ENCODE measurements at places on chromosomes 2 and 18.

DNA sequence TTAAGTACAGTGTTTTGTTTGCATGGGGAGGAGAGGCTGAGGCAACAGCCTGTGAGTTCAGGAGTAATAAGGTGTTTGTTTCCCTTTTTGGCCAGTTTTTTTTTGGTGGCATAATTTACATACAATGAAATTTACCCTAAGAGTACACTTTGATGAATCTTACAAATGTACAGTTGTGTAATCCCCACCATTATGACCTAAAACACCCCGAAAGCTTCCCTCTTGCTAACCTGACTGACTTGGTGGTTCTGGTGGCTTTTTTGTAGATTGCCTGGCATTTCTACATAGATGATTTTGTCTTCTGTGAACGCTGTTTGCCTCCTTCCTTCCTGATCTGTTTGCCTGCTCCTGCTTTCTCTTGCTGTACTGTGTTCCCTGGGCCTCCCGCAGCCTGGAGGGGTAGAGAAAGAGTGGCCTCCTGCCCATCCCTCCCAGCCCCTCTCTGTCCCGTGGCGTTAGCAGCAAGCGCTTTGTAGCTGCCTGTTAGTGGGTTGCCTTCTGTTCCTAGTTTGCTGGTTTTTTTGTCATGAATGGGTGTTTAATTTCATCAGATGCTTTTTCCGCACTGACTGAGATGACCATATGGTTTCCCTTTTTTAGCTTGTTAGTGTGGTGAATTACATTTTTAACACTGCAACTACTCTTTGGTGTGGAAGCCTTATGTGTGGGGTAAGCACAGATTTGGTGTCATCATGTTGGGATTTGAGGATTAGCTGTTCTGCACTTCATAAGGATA is 32.1 kb downstream of the ASAP2 start:
- peak; percentile 42 for DNase-seq

DNA sequence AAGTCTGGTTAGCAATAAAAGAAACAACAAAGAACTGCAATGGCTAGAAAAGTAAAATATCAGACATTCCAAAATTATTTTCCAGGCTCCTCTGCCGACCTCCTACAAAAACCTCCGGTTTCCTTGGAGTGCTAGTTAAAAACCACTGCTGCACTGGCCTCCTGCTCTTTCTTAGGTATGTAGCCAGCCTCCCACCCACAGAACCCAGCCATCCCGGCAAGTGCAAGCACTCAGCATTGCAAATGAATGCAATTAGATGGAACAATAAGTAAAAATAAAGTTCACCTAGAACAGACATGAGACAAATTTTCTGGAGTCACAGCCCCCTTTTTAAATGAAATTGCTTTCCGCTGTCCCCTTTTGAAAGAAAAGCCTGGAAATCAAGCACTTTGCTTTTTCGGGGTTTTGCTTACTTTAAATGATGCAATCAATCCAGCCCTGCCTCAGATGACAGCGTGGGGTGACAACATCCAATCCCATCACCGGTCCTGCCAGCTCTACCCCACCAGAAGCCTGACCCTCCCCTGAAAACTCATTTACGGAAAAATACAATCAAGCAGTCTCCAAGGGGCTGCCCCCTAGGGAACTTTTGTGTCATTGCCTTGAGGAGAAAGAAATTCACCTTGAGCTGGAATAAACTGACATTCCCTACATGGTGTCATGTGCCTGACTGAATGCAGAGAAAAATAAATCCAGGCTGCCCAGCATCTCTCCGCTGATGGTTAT is 199.8 kb downstream of the EPHA4 start:
- DNase-seq = no peak

GRCh38 chr2:230706053-230706521 is 6.6 kb upstream of the CAB39 start:
- no peak for DNase-seq

DNA sequence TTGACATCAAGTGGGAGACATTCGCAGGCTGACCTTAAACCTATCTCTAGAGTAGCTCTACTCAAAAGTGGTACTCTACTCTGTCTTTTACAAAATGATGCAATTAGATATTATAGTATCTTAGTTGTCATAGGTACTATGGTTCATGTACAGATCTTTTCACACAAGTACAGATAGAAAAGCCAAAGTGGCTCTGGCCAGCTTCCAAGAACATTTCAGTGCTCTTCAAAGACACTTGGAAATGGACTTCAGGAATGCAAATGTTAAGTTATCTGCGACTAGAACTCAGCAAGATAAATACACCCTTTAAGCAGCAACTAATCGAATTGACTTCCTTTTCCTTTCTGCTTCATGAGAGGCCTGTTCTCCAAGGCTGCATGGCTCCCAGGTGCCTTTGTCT is 718.7 kb upstream of the FAM98A start:
- no peak for DNase-seq

GRCh38 chr18:47417807-47418206 is 166.3 kb upstream of the SKOR2 start:
- peak; percentile 36 for DNase-seq

DNA sequence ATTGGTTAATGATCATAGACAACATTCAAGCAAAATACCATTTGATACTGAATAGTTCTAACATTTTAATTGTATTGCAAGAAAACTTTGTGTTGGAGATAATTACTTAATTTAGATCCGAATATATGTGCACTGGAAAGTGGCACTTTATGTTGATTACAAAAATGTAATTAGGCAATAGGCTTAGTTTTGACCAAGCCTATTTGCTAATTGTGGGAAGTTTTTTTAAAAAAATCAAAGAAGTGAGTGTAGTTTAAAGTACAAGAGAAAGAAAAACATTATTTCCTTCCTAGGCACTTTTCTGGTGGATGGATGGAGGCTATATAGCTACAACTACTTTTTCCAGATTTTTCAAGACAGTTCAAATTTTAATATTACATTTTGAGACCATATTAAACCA is 18.3 kb upstream of the PELI1 start:
- no peak for DNase-seq

- DNase-seq = no peak
These were observed 10.3 kb downstream of the TEX44 start for GRCh38 chr2:231602859-231603467.

GRCh38 chr2:197615016-197615652 is 60.3 kb downstream of the RFTN2 start:
- no peak for DNase-seq

DNA sequence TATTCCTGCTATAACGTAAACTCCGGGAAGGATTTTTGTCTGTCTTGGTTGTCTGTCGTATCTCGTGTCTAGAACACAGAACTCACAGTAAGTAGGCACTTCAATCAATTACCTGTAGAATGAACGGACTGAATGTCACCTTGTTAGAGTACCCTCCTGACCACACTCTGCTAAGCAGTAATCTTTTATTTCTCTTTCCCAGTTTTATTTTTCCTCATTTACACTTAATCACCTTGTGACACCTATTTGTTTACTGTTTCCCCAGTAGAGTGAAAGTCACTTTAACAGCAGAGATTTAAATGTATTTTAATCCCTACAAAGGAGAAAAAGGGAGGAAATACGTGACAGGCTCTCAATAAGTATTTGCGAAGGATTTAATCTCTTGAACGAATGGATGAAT is 514 bp upstream of the EPB41L5 start:
- DNase-seq = no peak

DNA sequence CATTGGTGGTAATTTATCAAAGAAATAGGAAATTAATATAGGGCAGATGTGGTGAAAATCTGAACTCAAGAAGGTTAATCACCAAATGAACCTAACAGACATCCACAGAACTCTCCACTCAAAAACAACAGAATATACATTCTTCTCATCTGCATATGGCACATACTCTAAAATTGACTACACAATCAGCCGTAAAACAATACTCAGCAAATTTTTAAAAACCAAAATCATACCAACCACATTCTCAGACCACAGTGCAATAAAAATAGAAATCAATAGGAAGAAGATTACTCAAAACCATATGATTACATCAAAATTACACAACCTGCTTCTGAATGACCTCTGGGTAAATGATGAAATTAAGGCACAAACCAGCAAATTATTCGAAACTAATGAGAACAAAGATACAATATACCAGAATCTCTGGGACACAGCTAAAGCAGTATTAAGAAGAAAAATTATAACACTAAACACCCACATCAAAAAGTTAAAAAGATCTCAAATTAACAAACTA is 31.0 kb downstream of the RBM43 start:
- DNase-seq = peak; percentile 25

DNA sequence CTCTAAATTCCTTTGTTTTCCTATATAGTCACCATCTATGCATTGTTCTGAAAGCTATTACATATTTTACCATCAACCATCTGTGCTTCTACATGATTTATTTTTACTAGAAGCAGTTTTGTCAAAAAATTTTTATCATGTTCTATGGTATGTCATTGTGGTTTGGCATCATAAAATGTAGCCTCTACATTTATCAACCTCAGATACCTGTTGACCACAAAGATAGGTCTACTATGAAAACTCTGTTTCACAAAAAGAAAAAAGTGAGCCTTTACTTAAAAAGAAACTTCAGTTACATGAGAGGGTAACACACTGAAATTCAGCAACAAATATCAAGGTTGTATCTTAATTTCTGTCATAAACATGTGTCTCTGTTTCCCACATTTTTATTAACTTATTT is 3.7 kb downstream of the BCL2 start:
- DNase-seq = peak; percentile 66

- DNase-seq = no peak
These were observed 206.0 kb downstream of the FHOD3 start for GRCh38 chr18:36503477-36503876.

DNA sequence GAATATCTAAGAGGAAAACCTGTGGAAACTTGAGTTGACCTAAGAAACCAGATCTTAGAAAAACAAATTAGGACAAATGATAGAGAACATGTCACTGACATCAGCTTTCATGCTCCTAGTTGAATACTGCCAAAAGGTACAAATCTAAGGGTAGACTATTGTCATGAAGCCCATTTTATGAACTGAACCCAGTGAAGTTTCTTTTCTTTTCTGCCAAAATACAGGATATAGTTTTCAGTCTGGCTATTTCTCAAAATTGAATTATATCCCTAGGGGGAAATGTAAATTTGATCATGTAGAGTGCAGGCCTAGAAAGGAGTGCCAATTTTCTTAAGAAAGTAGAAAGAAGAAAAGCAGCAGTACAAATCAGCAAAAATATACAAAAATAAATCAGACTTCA is 46.6 kb downstream of the FSIP2 start:
- no peak for DNase-seq

DNA sequence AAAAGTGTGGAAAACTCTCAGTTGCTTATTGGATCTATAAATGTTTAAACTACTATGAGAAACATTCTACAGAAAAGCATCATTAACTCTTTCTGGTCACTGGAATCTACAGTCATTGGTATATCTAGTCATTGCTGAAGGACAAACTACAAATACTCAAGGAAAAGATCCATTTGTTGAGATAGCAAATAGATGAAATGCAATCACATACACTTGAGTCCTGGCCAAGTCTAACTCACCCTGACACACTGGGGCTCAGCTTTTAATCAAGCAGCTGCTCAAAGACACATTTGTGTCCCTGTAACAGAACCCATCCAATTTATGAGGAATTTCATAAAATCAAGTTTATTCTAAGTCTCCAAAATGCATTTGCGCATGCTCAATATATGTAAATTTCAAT is 68.7 kb downstream of the CDH2 start:
- no peak for DNase-seq

GRCh38 chr2:205931388-205931787 is 154.6 kb downstream of the INO80D start:
- no peak for DNase-seq

GRCh38 chr18:68148863-68149262 is 566.0 kb downstream of the TMX3 start:
- no peak for DNase-seq

GRCh38 chr2:237714690-237715458 is 83.7 kb upstream of the RBM44 start:
- peak; percentile 56 for DNase-seq

- peak; percentile 65 for DNase-seq
These were observed 36.6 kb downstream of the VAPA start for GRCh38 chr18:9950289-9951016.

- peak; percentile 80 for DNase-seq
These were observed 31.1 kb downstream of the SLC40A1 start for GRCh38 chr2:189549449-189549832.

DNA sequence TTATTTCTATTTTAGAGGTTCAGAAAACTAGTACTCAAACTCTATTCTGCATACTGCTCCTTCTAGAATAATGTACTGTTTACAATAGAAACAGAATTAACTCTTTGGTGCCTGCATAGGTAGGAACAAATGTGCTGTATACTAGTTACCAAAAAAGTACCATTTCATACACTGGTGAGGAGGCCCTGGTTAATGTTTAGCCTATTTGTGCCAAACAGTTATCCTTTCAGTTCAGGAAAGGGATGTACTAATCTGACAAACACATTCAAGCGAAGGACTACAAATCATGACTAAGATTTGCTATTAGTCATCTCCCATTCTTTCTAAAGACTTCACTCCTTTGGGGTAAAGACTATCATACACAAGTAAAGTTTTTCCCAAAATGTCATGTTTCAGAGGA is 47.4 kb downstream of the EXOC6B start:
- DNase-seq = peak; percentile 31

DNA sequence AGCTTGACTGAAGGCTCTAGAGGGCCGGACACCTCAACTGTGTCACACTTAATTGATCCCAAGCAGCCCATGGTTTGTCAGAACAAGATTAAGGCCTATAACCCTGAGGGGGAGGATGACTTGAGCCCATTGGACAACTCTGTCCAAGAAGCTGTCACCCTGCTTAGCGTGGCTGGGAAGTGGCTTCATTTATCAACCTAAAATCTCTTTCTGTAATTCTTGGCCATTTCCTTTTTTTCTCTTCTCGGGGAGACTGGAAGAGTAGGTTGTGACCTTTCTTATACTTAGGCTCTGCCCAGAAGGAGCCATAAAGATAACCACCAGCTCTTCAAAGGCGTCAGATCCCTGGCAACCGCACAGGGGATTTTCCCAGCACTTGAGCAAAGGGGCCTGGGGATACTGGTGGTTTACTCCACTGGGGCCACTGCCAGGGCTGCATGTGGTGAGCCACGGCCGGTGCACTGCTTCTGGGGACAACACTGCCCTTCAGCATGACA is 265.5 kb downstream of the CYRIA start:
- DNase-seq = no peak

DNA sequence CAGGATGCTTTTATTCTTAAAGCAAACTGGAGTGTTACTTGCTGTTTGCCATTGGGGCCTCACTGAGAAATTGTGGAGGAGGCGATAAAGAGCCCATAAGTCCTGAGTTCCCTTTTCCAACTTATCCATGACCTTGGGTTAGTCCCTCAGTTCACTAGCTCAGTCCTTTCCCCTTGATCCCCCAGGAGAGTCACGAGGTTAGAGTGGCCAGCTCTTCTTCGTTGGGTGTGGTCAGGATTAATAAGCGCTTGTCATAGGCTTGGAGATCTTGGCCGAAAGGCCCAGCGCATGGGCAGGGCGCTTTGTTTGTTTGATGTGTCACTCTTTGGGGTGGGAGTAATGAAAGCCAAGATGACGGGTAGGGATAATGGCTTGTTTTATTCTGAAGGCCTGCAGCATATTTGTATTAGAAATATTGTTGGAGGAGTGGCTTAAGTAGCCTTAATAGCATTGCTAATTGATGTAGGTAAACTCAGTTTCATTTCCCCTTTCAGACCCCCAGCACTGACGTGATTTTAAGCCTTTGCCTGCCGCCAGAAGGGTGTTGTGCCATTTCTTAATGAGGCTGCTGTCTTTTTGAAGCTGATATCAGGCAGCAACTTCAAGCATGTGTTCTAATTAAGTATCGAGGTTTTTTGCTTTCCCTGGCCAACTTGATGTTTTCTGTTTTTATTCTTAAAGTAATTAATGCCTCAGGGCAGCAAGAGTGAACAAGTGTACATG is 15.7 kb downstream of the GRHL1 start:
- DNase-seq = no peak

GRCh38 chr2:68414876-68415275 is 49.8 kb downstream of the PLEK start:
- DNase-seq = no peak

GRCh38 chr2:16653083-16653375 is 12.6 kb downstream of the CYRIA start:
- no peak for DNase-seq

Measured in fibroblast of upper back skin (primary cell).